Right cardiac atrium (tissue), 5 donors: ENCODE measurements at places on chromosomes 3 and 15. TPM values are rescaled to one million over a fixed set of nuclear protein-coding genes. Genes with fewer than 3 reads are reported as not detected.

UBAP1L gene
- 2.5 TPM for total RNA-seq

SLC12A8 gene
- total RNA-seq: 1.6 TPM

TNFAIP8L3 gene
- total RNA-seq: 4.3 TPM

DNA sequence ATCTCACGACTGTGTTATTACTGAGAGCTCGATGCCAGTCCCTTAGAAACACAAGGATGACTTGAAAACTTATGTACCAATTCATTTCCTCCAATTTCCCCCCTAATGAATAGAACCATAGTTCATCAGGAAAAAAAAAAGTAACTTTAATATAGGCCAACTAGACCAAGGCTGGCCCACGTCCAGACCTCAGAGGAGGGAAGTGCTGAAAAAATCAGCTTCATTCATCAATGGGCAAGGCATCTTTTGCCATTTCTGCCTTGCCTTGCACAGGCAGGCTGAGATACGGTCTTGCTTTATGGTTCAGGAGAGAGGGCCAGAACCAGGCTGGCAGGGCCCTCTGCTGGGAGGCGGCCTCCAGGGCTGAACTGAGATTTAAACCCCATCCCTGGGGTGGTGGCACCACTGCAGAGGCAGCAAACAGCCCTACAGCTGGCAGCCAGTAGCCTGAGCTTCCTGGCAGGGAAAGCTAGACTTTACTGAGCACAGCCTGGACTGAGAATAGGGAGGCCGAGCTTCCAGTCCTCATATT, 104.1 kb upstream of the TNFAIP8L3 start:
- DNase-seq: no peak
